ENCODE measurements at places on chromosomes 12 and 14. TPM values are rescaled to one million over a fixed set of nuclear protein-coding genes. Genes with fewer than 3 reads are reported as not detected.
A peak's percentile ranks its signal among the peaks of the same experiment; 100 is the strongest.

DNA sequence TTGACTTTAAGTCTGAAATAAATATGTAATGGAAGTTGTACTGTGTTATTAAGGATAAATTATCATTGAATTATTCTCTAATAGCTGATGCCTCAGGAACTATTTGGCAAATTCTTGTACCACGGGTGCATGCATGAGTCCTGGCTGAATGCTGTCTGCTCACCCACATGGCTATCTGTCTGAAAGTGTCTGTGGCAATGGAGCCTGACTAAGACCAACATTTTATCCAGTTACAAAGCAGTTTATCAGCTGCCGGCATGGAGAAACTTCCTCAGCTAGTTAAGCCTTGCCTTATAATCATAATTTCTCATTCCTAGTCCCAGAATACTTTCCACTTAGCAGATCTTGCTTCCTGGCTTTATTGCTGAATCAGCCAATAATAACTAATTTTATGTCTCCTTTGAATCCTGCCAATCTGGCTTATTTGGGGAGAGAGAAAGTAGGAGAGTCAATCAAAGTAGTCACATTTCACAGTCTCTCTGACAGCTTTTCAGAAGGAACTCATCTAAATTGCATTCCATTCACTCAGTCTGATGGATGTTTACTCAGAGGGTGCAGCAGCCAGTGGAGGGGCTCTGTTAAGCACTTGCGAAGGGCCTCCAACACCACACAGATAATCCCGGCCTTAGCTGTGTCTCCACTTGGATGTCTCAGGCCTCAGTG is 280.6 kb upstream of the CLEC14A start:
- H3K4me1 ChIP-seq: no peaks in the 10 kb centered on the region
- DNase-seq: no peak
- no peaks in the 10 kb centered on the region for H3K27me3 ChIP-seq
- no peak overlapping the region for H3K27ac ChIP-seq
- H3K36me3 ChIP-seq: no peaks in the 10 kb centered on the region
- no peak overlapping the region for H3K4me3 ChIP-seq

- H3K36me3 ChIP-seq: peaks cover 36% of the 10 kb centered on the region
- no peaks in the 10 kb centered on the region for H3K27me3 ChIP-seq
- DNase-seq: no peak
- H3K27ac ChIP-seq: peak overlapping the region; percentile 23
- H3K4me3 ChIP-seq: no peak overlapping the region
These were observed 46.0 kb downstream of the TECPR2 start for GRCh38 chr14:102408724-102409123.

DNA sequence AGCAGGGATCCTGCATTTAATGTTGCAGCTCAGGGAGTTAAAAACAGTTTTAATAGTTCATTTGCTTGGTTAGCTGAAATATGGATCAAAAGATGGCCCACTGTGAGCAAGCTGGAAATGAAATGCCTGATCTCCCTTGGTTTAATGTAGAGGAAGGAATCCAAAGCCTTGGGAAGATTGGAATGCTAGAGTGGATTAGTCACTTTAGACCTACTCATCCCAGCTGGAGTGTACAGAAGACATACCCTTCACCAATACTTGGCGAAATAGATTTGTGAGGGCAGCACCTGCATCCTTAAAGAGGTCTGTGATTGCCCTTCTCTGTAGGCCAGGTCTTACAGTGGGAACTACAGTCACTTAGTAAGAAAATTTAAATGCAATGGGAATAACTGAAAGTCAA is 58.0 kb upstream of the KRAS start:
- DNase-seq: no peak
- no peaks in the 10 kb centered on the region for H3K27me3 ChIP-seq
- no peaks in the 10 kb centered on the region for H3K36me3 ChIP-seq
- H3K4me3 ChIP-seq: no peak overlapping the region

- no peaks in the 10 kb centered on the region for H3K27me3 ChIP-seq
- no peak for DNase-seq
- H3K27ac ChIP-seq: no peak overlapping the region
- H3K4me3 ChIP-seq: no peak overlapping the region
- H3K4me1 ChIP-seq: no peaks in the 10 kb centered on the region
- H3K36me3 ChIP-seq: no peaks in the 10 kb centered on the region
These were observed 74.4 kb downstream of the PRKD1 start for GRCh38 chr14:29853272-29853671.

- H3K27ac ChIP-seq: no peak within 1 kb of the TSS
- H3K4me3 ChIP-seq: peak within 1 kb of the TSS; percentile 57
- H3K27me3 ChIP-seq: peaks cover 66% of the 10 kb centered on the region
- H3K36me3 ChIP-seq: no peaks in the 10 kb centered on the region
- DNase-seq: peak; percentile 60
- peaks cover 15% of the 10 kb centered on the region for H3K4me1 ChIP-seq
These were observed at the start of gene INSM2 for GRCh38 chr14:35533357-35534207. Gene INSM2 (plus strand): TSS chr14:35534164. CDS start chr14:35534253, 89 bp downstream.

DNA sequence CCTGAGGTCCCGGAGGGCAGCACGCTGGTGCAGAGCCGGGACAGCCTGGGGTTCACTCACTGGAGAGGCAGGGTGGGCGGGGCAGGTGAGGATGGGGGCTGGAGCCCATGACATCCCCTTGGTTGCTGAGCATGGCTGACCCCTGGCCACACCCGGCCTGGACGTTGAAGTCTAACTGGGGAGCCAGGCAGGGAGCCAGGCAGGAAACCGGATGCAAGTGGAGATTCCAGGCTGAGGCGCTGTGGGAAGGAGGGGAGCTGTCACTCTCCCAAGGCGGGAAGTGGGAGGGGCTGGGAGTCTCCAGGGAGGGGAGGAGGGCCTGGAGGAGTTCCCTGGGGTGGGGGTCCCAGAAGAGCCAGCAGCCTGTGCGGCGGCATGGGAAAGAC is 7.7 kb upstream of the INF2 start:
- peaks cover 7% of the 10 kb centered on the region for H3K27me3 ChIP-seq
- peaks cover 41% of the 10 kb centered on the region for H3K4me1 ChIP-seq
- H3K4me3 ChIP-seq: peak overlapping the region; percentile 16
- peak overlapping the region; percentile 83 for H3K27ac ChIP-seq

DNA sequence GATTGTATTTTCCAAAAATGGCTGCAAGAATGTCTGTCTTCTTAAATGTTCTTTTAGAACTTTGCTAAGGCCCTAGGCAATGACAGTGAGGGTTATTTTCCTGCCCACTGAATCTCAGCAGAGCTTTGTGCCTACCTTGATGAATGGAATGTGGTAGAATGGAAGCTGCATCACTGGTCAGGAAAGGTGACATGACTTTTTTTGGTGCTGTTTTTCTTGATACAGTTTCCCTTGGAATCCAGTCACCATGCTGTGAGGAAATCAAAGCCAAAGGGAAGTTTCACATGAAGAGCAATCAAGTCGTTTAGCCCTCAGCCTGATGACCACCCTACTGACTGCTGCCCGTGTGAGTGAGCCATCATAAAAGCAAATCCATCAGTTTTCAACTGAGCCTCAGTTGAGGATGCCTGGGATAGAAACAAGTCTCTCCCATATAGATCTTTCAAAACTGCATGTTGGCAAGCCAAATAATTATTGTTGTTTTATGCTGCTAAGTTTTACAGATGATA is 886.0 kb upstream of the FBXO33 start:
- H3K27ac ChIP-seq: no peak overlapping the region
- H3K4me3 ChIP-seq: no peak overlapping the region
- no peaks in the 10 kb centered on the region for H3K27me3 ChIP-seq
- H3K4me1 ChIP-seq: no peaks in the 10 kb centered on the region
- no peak for DNase-seq

DNA sequence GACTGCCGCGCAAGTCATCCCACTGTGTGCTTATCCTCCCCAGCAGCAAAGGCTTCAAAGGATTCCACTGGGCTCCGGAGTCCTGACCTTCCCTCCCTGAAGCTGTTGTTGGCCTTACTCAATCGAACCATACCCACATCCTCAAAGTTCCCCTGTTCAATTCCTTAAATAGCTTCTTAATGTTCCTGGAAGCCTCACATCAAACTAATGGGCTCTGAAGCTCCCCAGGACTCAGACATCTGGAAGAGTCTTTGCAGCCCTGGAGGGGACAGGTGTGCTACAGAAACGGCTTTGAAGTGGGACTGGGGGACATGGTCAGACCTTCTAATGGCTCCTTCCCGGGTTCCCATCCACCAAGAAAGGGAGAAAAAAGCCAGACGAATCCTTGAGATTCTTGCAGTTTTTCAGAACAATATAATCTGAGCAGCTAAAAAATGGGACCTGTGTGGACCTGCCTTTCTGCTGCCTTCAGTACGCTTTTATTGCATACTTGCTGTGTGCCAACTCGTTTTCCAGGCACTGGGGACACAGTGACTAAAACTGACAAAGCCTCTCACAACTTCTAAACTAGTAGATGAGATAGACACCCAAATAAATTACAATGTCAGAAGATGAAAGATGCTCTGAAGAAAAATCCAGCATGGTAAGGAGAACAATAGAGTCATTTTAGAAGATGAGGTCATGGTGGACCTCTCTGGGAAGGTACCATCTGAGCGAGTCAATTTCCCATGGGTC is 204.5 kb downstream of the MON2 start:
- no peaks in the 10 kb centered on the region for H3K4me1 ChIP-seq
- H3K27ac ChIP-seq: no peak overlapping the region
- no peak overlapping the region for H3K4me3 ChIP-seq
- no peaks in the 10 kb centered on the region for H3K27me3 ChIP-seq
- no peaks in the 10 kb centered on the region for H3K36me3 ChIP-seq

DNA sequence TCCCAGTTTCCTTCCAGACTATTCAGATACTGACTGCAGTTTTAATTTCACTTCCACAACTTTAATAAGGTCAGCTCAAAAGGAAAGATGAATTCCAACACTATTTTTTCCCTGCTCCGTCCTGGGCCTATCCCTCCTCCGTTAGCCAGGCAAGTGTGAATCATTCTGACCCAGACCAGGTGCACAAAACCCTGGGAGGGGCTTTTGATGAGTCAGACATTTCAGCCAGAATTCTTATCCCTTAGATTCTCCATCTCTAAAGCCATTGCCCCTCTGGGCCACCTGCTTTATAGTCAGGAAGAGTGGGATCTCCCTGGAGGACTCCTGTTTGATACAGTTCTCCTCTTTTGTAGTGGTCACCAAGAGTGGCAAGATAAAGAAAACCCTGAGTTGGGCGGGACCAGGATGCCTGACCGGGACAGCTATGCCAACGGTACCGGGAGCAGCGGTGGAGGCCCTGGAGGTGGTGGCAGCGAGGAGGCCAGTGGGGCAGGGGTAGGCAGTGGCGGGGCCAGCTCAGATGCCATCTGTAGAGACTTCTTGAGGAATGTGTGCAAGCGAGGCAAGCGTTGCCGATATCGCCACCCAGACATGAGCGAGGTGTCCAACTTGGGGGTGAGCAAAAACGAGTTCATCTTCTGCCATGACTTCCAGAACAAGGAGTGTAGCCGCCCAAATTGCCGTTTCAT is 2.2 kb downstream of the ZC3H10 start:
- no peak for DNase-seq
- no peaks in the 10 kb centered on the region for H3K27me3 ChIP-seq
- no peaks in the 10 kb centered on the region for H3K36me3 ChIP-seq
- peaks cover 15% of the 10 kb centered on the region for H3K4me1 ChIP-seq
- no peak overlapping the region for H3K4me3 ChIP-seq

DNA sequence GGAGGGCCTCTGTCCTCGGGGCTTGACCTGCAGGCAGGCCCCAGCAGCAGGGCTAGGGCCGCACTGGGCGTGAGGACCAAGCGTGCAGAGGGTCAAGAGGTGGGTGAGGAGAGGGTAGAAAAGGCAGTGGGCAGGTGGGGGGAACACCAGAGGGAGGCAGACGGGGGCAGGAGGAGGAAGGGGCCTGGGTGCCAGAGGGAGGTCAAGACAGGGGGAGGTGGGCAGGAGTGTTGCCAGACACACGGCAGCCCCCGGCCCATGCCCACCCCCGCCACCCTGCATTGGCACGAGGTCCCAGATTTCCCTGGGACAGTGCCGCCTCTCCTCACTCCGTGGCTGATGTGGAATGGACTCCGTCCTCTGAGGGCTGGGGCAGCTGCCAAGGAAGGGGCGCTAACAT is 8.2 kb downstream of the TMEM121 start:
- H3K4me1 ChIP-seq: no peaks in the 10 kb centered on the region
- no peaks in the 10 kb centered on the region for H3K36me3 ChIP-seq
- H3K27ac ChIP-seq: no peak overlapping the region
- H3K27me3 ChIP-seq: peaks cover 60% of the 10 kb centered on the region

GRCh38 chr12:123502163-123502704 is 31.3 kb downstream of the RILPL1 start:
- H3K27me3 ChIP-seq: no peaks in the 10 kb centered on the region
- no peak overlapping the region for H3K4me3 ChIP-seq
- no peak for DNase-seq
- no peak overlapping the region for H3K27ac ChIP-seq
- no peaks in the 10 kb centered on the region for H3K4me1 ChIP-seq
- peaks cover 20% of the 10 kb centered on the region for H3K36me3 ChIP-seq

DNA sequence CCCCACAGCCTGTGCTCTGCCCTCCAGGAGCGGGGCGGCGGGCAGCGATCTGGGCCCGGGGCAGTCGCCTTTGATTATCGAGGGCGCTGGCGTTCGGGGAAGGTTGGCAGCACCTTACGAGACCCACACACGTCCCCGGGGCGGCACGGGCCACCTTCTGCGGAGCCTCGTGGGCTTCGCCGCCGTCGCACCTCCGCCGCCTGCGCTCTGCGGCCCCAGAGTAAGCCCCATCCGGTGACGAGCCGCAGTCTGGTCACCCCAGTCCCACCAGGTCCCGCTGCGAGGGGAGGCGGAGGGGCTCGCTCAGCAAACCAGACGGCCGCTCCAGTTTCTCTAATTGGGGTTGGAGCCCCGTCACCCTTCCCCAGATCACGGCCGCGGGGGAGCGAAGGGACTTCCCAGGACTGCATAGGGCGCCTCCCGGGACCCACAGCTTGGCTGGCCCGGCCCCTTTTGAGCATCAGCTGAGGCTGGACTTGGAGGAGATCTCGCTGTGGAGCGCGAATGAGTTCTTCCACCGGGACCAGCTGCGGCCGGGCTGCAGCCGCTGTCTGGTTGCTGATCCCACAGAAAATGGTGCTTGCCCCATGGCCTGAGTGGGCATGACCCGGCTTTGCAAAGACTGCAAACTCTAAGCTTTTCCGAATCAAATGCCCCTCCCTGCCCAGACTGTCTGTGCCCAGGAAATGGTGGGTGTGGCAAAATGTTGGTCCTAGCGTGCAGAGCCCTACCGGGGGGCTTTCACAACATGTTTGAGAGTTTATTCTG is 560 bp downstream of the LGALS3 start:
- H3K4me1 ChIP-seq: peaks cover 92% of the 10 kb centered on the region
- peak overlapping the region; percentile 86 for H3K4me3 ChIP-seq
- DNase-seq: peak; percentile 54
- no peaks in the 10 kb centered on the region for H3K36me3 ChIP-seq

DNA sequence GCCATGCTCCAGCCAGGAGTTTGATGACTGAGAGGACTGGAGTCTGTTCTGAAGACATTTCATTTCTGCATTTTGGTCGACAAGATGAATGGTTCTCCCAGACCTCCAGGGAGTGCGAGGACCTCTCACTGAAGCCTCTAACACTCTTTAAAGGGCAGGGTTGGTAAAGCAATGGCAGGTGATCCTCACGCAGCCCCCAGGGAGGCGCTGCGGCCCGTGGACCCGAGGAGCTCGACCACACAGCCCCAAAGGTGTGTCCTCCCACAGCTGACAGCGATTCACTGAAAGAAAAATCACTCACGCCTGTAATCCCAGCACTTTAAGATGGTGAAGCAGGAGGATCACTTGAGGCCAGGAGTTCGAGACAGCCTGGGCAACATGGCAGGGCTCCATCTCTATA is 183.8 kb upstream of the SFSWAP start:
- no peak for DNase-seq
- no peak overlapping the region for H3K4me3 ChIP-seq
- no peaks in the 10 kb centered on the region for H3K36me3 ChIP-seq
- peaks cover 25% of the 10 kb centered on the region for H3K27me3 ChIP-seq
- H3K27ac ChIP-seq: no peak overlapping the region
- no peaks in the 10 kb centered on the region for H3K4me1 ChIP-seq

Gene TAS2R9
- not detected for polyA plus RNA-seq

Gene HSPB8
- 14.8 TPM for polyA plus RNA-seq

Gene LRFN5
- 7.4 TPM for polyA plus RNA-seq

Data from left lung (tissue), 14 donors.